Upper lobe of left lung (tissue), 6 donors: ENCODE measurements at places on chromosomes 5 and 9. TPM values are rescaled to one million over a fixed set of nuclear protein-coding genes. Genes with fewer than 3 reads are reported as not detected.

GRCh38 chr5:32836176-32836575 lies 125.1 kb downstream of the NPR3 start:
- no peak overlapping the region for H3K4me3 ChIP-seq
- no peaks in the 10 kb centered on the region for H3K4me1 ChIP-seq
- no peak for DNase-seq
- no peaks in the 10 kb centered on the region for H3K27me3 ChIP-seq
- H3K27ac ChIP-seq = no peak overlapping the region

- H3K27ac ChIP-seq = no peak overlapping the region
- no peak overlapping the region for H3K4me3 ChIP-seq
- no peaks in the 10 kb centered on the region for H3K27me3 ChIP-seq
- peaks cover 44% of the 10 kb centered on the region for H3K36me3 ChIP-seq
- H3K4me1 ChIP-seq = no peaks in the 10 kb centered on the region
- no peak for DNase-seq
Measured at GRCh38 chr5:103098993-103099392, 20.9 kb downstream of the GIN1 start.

NSG2 gene
- total RNA-seq = not detected

TYRP1 gene
- total RNA-seq = not detected

THOC3 gene
- 34.6 TPM for total RNA-seq
